ENCODE measurements at places on chromosomes 2 and 18. TPM values are rescaled to one million over a fixed set of nuclear protein-coding genes. Genes with fewer than 3 reads are reported as not detected.

GRCh38 chr2:191581003-191581402 lies 96.9 kb upstream of the NABP1 start:
- DNase-seq = no peak

- DNase-seq = no peak
These were observed 1943.8 kb upstream of the PIK3C3 start for GRCh38 chr18:40011201-40011600.

GRCh38 chr18:72058851-72059250 lies 485.3 kb downstream of the CBLN2 start:
- DNase-seq = no peak

GRCh38 chr2:37587817-37588216 lies 83.6 kb downstream of the CDC42EP3 start:
- no peak for DNase-seq

GRCh38 chr2:38032946-38033345 lies 43.0 kb downstream of the CYP1B1 start:
- no peak for DNase-seq

GRCh38 chr2:15780234-15780633 lies 160.1 kb upstream of the MYCN start:
- DNase-seq = no peak

- no peak for DNase-seq
These were observed 31.4 kb downstream of the FECH start for GRCh38 chr18:57555134-57555533.

DNA sequence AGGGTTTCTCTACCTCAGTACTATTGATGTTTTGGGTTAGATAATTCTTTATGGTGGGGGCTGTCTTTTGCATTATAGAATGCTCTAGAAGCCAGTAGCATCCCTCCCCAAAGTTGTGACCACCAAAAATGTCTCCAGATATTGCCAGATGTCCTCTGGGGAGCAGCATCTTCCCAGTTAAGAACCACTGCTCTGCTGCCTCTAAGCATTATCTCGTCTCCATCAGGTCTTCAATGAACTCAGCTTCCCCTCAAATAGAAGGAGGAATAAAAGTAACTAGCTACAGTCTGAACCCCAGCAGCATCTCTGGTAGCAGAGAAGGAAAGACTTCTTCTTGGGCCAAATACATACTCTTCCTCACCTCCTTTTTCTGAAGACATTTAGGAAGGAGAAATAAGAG lies 244.1 kb downstream of the AGPS start:
- DNase-seq = no peak

- no peak for DNase-seq
These were observed 18.5 kb downstream of the RRM2 start for GRCh38 chr2:10140841-10141610.

DNA sequence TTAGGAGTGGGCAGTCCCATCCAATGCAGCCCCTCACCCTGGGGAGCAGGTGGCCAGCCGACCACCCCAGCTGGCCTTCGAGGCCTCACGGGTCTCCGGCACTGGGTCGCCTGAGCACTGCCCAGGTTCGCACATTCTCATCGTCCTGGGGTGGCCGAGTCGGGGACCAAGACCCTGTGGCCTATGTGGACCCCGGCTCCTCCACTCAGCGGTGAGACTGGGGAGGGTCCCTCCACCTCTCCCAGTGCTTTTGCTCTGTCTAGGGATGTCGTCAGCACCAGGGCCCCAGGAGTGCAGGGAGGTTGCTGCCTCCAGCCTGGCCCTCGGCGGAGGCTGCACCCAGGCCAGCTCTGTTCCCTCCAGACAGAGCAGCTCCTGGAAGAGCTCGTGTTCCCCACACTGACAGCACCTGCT lies 89.6 kb downstream of the TPO start:
- DNase-seq = no peak

GRCh38 chr2:119537792-119538191 lies 6.5 kb upstream of the CFAP221 start:
- DNase-seq = no peak

DNA sequence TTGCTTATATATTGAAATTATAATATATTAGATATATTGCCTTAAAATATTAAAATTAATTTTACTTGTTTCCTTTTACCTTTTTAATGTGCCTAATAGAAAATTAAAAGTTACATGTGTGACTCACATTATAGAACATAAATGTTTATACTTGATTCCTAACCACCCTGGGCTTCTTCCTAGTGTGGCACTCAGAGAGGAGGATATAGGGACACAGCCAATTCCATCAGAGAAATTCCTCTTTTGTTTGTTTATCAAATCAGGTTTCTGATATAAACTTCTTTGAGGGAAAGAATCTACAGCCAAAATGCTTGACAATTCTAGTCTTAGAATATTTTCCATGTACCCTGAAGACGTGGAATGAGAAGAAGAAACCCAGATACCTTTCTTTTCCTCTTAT lies 348.9 kb upstream of the NRP2 start:
- no peak for DNase-seq

DNA sequence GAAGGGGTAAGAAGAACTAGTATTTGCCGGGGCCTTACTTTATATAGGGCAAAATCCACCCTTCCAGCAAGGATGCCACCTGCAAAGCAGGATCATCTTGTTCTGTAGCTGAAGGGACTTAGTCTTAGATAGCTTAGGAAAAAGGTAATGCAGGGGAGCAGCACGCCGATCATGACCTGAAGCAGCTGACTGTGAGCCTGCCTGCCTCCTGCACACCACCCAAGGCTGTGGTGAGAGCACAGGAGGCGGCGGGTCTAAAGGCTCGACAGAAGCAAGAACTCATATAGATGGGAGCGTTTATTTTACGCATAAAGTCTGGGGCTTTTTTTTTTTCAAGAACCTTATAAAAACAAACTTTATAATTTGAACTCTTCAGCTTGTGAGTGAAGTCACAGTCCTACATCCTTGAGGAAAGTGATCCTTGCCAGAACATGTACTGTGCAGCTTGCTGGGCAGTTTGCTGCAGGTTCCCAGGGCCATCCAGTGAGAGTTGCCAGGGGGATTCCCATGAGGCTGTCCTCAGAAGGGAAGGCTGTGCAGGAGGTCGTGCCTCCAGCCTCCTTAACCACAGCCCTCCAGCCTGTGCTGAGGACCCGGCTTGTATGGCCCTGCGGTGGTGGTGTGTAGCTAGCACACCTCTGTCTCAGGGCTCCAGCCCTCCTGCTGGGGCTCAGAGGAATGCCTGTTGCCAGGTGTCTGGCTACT lies 92.1 kb downstream of the RNF144A start:
- DNase-seq = no peak

DNA sequence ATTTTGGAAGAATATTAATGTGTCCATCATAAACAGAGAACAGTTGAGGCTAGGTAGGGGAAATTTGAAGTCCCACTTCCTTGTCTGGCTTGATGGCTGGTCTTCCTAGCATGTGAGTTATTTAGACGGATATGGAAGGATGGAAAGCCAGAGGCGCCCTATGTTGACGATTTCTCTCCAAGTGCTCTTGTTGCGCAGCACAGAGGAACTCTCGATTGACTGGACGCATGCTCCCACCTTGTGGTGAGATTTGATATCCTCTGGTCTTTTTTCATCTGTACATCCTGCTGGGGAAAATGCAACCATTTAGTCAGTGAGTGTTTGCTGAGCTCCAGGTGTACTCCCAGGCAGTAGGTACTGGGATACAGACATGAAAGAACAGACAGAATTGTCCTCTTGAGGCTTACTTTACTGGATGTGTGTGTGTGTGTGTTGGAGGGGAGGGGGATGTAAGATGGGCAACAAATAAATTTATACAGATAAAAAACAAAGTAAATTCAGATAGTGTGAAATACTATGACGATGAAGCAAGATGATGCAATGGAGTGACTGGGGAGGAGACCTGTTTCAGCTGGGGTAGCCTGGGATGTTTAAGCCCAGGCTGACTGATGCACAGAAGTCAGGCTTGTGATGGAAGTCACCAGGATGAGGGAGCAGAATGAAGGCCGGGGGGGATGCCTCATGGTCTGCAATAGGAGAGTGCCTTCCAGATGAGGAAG lies 137.2 kb downstream of the TRIM43 start:
- peak; percentile 57 for DNase-seq

DNA sequence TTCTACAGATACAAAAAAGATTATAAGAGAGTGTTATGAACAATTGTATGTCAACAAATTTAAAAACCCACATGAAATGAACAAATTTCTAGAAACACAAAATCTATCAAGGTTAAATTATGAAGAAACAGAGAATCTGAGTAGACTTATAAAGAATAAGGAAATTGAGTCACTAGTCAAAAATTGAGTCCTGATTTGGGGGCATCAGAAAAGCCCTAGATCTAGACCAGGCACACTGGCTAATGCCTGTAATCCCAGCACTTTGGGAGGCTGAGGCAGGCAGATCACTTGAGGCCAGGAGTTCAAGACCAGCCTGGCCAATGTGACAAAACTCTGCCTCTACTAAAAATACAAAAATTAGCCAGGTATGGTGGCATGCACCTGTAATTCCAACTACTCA lies 15.3 kb upstream of the SPR start:
- DNase-seq = no peak

- no peak for DNase-seq
These were observed 30.1 kb upstream of the COL6A3 start for GRCh38 chr2:237444071-237444470.

DNA sequence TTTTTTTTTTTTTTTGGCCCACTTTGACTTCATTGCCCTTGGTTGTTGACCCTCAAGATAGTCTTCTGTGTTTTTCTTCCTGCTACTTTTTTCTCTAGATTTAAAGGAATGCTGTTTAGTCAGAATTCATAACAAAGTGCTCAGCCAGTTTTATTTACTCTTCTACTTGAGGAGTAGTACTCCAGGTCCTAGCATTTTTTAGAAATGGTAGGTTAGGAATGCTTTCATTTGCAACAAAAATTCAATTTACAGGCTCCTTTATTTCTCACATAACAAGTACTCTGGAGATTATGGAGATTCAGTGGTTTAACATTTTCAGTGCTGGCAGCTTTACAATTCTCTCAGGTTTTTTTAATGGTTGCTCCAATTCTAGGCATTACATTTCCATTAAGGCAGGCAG lies 58.2 kb downstream of the KIAA1328 start:
- no peak for DNase-seq

GRCh38 chr2:36468463-36469105 lies 113.0 kb downstream of the CRIM1 start:
- no peak for DNase-seq

- DNase-seq = no peak
These were observed 157.9 kb upstream of the FOSL2 start for GRCh38 chr2:28234807-28235206.

GRCh38 chr2:127638361-127639110 lies 7.4 kb upstream of the GPR17 start:
- no peak for DNase-seq

DNA sequence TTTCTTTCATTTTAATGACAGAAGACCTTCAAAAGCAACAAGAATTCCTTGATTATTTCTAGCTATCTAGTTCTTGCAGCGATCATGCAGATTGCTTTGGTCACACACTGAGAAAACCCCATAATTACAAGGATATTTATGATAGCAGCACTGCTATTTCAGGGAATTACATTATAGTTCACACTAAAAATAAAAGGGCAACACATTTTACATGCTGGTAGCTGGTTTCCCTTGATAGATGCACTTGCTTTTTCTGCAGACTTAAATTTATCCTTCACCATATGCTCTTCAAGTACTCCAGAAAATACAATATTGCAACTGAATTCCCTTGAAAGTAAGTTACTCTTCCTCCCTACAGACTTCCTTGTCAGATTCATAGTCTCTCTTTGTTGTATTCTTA lies 751.1 kb downstream of the CCDC85A start:
- no peak for DNase-seq

GRCh38 chr2:174248998-174249592 lies 763 bp upstream of the OLA1 start:
- DNase-seq = no peak

DNA sequence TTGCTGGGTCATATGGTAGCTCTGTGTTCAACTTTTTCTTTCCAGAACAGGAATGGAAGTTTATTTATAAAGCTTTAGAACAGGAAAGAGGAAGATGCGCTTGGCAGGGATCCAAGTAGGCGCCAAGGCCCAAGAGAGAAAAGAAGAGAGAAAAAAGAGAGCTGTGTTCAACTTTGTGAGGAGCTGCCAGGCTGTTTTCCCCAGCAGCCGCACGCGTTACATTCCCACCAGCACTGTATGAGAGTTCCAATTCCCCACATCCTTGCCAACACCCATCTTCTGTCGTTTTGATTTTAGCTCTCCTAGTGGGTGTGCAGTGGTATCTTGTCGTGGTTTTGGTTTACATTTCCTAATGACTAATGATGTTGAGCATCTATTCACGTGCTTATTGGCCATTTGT lies 51.4 kb downstream of the KCNF1 start:
- DNase-seq = no peak

DNA sequence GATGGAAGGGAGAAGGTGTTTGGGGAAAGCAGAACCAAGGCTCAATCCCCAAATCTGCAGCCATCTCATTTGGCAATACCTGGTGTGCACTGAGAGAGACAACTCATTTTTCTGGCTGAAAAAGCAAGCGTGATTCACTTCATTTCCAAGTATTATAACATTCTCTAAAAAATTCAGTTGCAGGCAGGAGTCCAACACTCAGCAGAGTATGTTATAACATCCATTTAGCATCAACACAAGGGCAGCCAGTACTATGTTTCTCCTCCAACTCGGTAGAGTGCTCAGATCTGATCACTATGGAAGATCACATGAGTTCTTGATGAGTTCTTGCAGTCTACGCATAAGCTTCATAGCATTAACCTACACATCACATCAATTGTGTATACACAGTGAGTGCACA lies 99.4 kb upstream of the PID1 start:
- DNase-seq = no peak

DNA sequence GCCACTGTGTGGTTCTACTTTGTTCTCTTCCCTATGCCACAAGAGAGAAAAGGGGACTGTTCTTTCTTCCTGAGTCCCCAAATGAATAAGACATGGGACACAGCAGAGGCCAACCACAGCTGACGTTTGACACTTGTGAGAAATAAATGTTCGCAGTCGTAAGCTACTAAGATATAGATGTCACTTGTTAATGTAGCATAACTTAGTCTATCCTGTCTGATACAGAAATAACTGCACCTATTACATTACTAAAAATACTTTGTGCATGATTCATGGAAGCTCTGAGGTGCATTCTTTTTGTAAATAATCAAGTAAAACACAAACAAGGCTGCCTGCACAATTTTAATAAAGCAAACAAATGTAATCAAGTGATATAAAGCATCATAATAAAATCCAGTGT lies 148.8 kb downstream of the NBAS start:
- no peak for DNase-seq

DNA sequence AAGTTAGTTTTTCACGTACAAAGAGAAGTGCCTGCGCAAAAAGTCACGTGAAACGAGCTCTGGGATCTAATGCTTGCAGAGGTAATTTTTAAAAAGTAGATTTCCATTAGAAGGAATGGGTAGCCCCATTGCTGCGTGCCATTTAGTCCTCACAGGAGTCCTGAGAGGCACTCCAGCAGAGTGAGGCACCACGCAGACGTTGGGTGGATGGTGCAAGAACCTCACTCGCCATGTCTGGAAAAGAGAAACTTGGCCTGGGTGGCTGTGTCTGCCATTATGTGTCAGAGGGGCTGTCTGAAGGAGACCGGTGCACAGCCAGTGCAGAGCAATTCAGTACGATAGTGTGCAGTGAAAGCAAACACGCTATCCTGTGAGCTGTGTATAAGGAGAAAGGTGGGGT lies 1.8 kb upstream of the HDAC4 start:
- DNase-seq = no peak

Gene BOLL
- not detected for total RNA-seq

Gene TAF1B
- 16.7 TPM for total RNA-seq

Gene ELOA2
- total RNA-seq = not detected

Gene HAAO
- total RNA-seq = not detected

Gene TANC1
- 14.9 TPM for total RNA-seq

Gene CHRND
- total RNA-seq = 2.2 TPM

Gene CCDC85A
- 12.1 TPM for total RNA-seq

Gene ST3GAL5
- 46.5 TPM for total RNA-seq

Gene POMC
- total RNA-seq = 0.29 TPM

Gene GRB14
- total RNA-seq = 0.83 TPM

Gene RAX
- not detected for total RNA-seq

Gene ACMSD
- total RNA-seq = not detected

All from glutamatergic neuron (in vitro differentiated cells).